Melanocyte of skin (primary cell): ENCODE measurements at places on chromosomes 7 and 10. TPM values are rescaled to one million over a fixed set of nuclear protein-coding genes. Genes with fewer than 3 reads are reported as not detected.

CNTNAP2 gene
- under 0.01 TPM in 1 of 2 replicates, not detected in the other for total RNA-seq

NPTX2 gene
- total RNA-seq, result under 0.01 and 0.31 TPM in 2 replicates

TDRD1 gene
- total RNA-seq, result 1.0 and 3.3 TPM in 2 replicates

SPDYE11 gene
- not detected in 2 replicates for total RNA-seq

FGF8 gene
- total RNA-seq, result not detected in 2 replicates

CPN1 gene
- 5.2 and 5.3 TPM in 2 replicates for total RNA-seq

DDIT4 gene
- total RNA-seq, result 215 and 228 TPM in 2 replicates

C7orf33 gene
- not detected in 2 replicates for total RNA-seq

STOX1 gene
- under 0.01 and 0.15 TPM in 2 replicates for total RNA-seq

SLIT1 gene
- under 0.01 and 0.15 TPM in 2 replicates for total RNA-seq

CDK14 gene
- 1.4 and 5.1 TPM in 2 replicates for total RNA-seq

C10orf62 gene
- total RNA-seq, result not detected in 2 replicates

CLRN3 gene
- total RNA-seq, result not detected in 2 replicates
